Activated naive CD4-positive, alpha-beta T cell treated with anti-CD3 and anti-CD28 coated beads, Interleukin-2, amount 50 U/mL, for 72 hours (primary cell): ENCODE measurements at places on chromosomes 5 and 9. TPM values are rescaled to one million over a fixed set of nuclear protein-coding genes. Genes with fewer than 3 reads are reported as not detected.

GRCh38 chr5:79791843-79792242 lies 102.2 kb downstream of the CMYA5 start:
- DNase-seq: no peak

ORM2 gene
- not detected for total RNA-seq

GRCh38 chr9:91530829-91531228 lies 107.2 kb upstream of the NFIL3 start:
- no peak for DNase-seq

GRCh38 chr5:150829744-150830143 lies 16.6 kb upstream of the IRGM start:
- DNase-seq: no peak

GRCh38 chr9:88344013-88344412 lies 44.2 kb upstream of the SPIN1 start:
- no peak for DNase-seq

- no peak for DNase-seq
Observed at GRCh38 chr9:75382126-75382525, 293.8 kb downstream of the OSTF1 start.

PCAT7 gene
- not detected for total RNA-seq

GRCh38 chr9:114177423-114178064 lies 22.2 kb downstream of the COL27A1 start:
- DNase-seq: no peak

THBS4 gene
- total RNA-seq: 2.0 TPM

DNA sequence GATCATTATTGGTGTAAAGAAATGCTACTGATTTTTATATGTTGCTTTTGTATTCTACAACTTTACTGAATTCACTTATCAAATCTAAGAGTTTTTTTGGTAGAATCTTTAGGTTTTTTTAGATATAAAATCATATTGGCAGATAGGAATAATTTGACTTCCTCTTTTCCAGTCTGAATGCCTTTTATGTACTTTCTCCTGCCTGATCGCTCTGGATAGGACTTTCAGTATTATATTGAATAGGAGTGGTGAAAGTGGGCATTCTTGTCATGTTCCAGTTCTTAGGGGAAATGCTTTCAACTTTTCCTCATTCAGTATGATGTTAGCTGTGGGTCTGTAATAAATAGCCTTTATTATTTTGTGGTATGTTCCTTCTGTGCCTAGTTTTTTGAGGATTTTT lies 8.3 kb downstream of the AHRR start:
- no peak for DNase-seq

PCDHB4 gene
- not detected for total RNA-seq

GRCh38 chr9:81898851-81899250 lies 29.4 kb upstream of the SPATA31D4 start:
- DNase-seq: no peak

IL5 gene
- not detected for total RNA-seq

DNA sequence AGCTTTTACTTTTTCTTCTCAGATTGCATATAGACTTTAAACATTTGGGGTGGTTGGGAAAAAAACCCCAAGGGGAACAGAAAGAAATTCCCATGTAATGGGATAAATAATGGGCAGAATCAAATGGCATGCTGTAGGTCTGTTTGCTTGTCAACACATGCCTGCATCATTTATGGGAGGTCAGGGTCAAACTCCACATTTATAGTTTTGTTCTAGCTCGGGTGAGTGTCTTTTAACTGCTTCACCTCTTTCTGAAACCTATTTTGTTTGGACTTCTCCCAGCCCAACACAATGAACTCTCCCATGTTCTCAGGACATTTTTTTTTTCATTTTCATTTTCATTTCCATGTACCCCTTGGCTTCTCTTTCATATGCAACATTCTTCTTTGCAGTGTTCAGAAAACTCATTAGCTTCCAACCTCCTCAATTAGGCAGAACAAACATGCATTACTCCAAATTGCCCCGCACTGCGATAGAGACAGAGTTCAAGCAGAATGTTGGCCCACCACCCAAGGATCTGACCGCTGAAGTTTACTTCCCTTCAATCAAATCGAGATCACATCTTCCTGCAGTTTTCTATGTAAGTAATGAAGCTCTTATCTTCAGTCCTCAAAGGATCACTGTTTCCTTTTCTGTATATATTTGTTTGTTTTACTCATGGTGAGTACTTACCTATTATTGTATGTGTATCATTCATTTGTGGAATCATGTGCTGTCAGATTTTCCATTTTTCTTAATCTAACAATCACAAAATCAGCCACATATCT lies 354.6 kb downstream of the ZSWIM6 start:
- DNase-seq: no peak

- DNase-seq: no peak
Observed at GRCh38 chr9:125472926-125473701, 211.5 kb downstream of the GAPVD1 start.

- DNase-seq: no peak
Observed at GRCh38 chr9:73176450-73176875, 24.8 kb downstream of the ANXA1 start.

ANKRD18B gene
- 3.5 TPM for total RNA-seq

GRCh38 chr9:107422189-107423185 lies 67.1 kb downstream of the KLF4 start:
- DNase-seq: peak; percentile 36

KCNV2 gene
- total RNA-seq: not detected

- DNase-seq: no peak
Observed at GRCh38 chr9:79542735-79543620, 28.8 kb upstream of the TLE4 start.

- no peak for DNase-seq
Observed at GRCh38 chr9:34907044-34907443, 51.0 kb upstream of the PHF24 start.

DNA sequence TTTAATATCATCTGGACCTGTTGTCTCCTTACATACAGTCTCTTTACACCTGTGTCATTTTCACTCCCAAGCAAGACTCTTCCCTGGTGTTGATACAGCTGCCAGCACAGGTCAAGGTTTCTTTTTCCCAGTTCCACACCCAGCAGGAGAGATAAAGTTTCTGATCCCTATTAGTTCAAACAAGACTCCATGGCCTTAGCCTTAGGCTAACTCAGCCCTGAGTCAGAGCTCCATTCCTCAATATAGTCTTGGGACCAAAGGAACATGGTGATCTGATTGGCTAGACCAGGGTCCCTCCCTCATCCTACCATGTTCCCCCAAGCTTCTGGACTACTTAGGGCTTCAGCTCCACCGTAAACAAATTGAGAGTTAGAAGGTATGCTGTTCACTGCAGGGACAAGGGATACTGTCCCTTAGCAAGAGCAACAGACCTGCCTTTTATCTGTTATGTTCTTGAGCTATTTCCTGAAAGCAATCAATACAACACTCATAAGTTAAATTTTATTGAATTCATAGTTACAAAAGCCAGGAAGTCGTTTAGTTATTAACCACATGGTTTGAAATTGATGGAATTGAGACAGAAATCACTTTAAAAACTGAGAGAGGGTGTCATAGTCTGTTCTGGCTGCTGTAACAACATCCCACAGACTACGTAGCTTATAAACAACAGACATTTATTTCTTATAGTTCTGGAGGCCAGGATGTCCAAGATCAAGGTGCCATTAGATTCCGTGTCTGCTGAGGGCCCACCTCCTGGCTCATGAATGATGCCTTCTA lies 20.5 kb downstream of the SLC1A1 start:
- no peak for DNase-seq

GRCh38 chr5:175214152-175214551 lies 229.8 kb downstream of the DRD1 start:
- no peak for DNase-seq

DNA sequence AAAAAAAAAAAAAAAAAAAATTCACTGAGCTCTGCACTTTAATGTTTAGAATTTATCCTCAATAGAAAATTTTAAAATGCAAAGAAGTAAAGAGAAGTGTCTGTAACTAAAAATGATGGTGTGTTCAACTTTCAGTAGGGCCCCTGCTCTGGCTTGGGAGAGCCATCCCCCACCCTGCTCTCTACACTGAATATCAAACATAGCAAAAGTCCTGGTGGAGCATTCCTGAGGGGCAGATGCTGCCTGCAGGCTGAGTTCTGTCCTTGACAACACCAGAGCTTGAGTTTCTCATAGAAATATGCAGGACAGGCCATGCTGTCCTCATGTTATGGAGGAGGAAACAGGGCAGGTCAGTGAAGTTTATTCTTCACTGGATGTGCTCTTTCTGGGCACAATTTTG lies 7.1 kb upstream of the SEMA4D start:
- no peak for DNase-seq

- DNase-seq: no peak
Observed at GRCh38 chr5:141657404-141657803, 6.2 kb upstream of the FCHSD1 start.

TMC1 gene
- not detected for total RNA-seq

- DNase-seq: no peak
Observed at GRCh38 chr5:9898319-9898718, 268.2 kb upstream of the TAS2R1 start.

- peak; percentile 83 for DNase-seq
Observed at GRCh38 chr9:129496473-129497004, 124.4 kb downstream of the C9orf50 start.

HAVCR1 gene
- 0.72 TPM for total RNA-seq

- DNase-seq: no peak
Observed at GRCh38 chr9:14193328-14193990, 120.5 kb downstream of the NFIB start.

DNA sequence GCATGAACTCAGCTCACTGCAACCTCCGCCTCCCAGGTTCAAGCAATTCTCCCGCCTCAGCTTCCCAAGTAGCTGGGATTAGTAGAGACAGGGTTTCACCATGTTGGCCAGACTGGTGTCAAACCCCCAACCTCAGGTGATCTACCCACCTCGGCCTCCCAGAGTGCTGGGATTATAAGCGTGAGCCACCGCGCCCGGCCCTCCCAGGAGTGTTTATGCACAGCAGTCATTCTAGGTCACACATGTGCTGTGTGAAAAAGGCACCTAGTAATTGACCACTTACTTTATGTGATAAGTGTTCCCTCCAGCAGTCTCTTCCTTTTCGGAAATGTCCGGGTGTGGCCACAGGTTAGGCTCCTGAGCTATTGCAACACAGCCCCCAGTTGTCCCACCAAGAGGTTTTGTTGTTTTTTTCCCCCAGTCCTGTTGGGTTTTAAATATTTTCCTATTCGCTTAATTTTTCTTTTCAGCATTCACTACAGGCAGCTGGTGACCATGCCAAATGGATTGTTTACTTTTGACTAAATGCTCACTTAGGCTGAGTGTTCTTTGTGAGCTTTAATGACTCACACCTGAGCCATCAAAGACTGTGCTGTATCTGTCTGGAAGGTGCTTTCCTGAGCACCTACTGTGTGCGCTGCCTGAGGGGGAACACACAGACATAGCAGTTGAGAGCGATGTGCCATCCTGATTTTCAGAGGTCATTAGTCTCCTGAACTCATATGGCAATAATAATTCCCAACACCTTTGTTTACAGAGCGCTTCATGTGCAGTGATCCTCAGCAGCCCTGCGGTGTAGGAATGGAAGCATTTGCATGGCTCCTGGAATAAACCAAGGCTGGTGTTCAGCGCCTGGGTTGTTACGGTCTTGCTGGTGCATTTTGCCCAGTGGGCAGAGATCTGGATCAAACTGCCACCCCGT lies 94.3 kb downstream of the MVB12B start:
- no peak for DNase-seq

DNA sequence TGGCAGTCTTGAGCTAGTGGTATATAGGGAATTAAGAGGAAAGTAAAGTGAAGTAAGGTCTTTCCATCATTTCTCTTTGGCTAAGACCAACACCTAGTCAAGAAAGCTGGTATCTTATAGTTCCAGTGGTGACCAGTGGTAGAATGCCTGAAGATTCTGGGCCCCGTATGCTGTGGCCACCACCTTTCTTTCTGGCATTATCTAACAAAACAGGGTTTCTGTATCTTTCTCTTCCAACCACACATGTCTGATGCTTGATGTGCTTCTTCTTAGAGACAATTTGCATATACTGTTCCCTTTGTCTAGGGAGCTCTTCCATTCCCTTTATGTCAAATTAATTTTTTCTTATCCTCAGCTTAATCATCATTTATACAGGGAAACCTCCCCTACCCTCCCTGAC lies 109.9 kb upstream of the SSBP2 start:
- DNase-seq: no peak

GRCh38 chr5:77558266-77558665 lies 66.2 kb upstream of the WDR41 start:
- no peak for DNase-seq

CCL21 gene
- not detected for total RNA-seq

RNF130 gene
- total RNA-seq: 14.2 TPM

GRCh38 chr5:17730421-17730820 lies 96.2 kb downstream of the TAF11L14 start:
- DNase-seq: no peak

DNA sequence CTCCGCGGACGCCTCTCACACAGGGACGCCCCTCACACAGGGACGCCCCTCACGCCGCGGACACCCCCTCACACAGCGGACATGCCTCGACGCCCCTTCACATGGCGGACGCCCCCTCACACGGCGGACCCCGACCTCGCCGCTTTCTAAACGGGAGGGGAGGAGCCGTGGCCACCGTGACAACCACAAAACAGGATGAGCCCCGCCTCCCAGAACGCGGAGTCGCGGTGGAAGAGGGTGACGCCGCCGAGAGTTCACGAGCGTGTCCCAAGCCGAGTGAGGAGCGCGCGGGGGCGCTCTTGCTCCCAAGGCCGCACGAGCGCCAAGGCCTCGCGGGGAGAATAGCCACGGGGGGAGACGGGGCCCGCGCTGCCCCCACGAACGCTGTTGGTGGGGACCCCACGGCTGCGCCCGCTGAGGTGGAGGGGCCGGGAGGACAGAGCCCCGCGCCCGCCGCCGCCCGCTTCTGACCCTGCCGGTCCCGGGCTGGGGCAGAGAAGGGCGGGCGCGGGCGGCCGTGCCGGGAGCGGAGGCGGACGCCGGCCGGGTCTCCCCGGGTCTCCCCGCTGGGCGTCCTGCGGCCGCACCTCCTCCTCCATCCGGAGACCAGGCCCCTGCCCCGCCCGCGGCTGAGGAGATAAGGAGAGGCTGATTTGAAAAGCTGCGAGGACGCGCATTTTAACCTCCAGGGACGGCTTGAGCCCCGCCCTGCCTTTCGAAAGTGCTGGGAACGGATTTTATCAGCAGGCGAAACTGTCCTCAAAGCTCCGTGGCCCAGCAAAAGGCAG lies 3.9 kb upstream of the NKD2 start:
- DNase-seq: peak; percentile 57

GRCh38 chr5:132754947-132755346 lies 7.7 kb downstream of the CCNI2 start:
- DNase-seq: no peak

DNA sequence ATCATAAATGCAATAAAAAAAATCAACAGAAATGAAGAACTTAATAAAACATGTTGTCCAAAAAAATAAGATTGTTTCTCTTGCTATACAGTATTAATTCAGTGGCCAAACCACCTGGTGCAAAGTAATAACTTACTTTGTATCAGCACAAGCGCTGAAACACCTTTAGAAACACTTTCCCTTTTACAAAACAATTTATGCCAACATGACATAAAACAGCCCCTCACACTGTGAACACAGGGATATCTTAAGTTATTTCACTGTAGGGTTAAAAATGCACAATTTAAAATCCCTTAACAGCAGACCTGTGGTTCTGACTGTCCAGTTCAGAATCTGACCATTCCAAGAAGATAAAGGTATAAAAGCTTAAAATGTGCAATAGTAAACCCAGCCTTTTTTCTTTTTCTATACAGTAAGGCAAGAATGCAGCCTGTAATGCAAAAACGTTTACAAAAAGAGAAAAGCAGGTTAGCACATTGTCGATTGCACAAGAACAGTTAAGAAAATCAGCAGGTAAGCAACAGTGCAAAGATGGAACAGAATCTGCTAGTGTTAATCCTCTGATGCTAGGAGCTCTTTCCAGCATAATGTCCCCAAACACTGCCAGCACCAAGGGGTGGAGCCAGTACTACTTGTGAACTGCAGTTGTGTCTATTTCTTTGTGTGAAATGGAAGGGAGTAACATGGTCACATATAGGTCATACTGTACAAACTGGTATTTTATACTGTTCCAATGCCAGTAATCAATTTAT lies 21.6 kb downstream of the RAB14 start:
- no peak for DNase-seq
